Small intestine (tissue), 16 donors: ENCODE measurements at places on chromosomes 7 and 10. TPM values are rescaled to one million over a fixed set of nuclear protein-coding genes. Genes with fewer than 3 reads are reported as not detected.

DNA sequence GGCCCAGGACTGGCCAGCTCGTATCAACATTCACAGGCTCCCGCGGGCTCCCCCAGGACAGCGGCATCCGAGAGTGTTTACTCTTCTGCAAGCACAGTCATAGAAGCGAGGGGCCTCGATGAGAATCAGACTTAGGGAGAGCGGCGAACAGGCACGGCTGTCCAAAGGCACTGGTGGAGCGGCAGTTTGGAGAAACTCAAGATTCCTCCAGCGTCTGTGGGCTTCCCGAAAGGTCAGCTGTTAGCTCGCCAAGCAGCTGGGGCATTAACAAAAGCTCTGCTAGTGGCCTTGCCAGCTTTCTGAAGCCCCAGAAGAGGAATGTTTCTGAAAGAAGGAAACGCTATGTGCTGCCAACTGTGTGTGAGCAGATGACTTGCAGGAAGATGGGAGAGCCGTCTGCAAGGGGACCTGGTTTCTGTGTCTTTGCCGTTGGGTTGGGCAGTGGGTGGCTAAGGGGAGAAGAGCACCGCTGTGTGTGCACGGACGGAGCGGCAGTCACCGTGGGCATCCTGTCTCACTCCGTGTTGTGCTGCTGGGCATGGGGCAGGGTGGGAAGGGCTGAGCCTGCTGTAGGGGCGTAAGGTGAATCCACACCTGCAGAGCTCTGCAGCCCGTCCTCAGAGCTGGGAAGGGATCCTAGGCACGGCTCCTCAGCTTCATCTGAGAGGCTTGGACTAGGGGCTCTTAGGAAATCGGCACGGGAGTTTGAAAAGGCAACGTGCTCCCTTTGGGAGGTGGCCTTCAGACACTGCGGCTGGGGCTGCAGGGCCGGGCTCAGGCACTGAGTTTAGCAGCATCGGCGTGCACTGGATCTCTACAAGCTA is 42.1 kb downstream of the AMZ1 start:
- H3K36me3 ChIP-seq: no peaks in the 10 kb centered on the region
- H3K4me1 ChIP-seq: no peaks in the 10 kb centered on the region
- no peaks in the 10 kb centered on the region for H3K27me3 ChIP-seq
- no peak overlapping the region for H3K27ac ChIP-seq
- no peak overlapping the region for H3K4me3 ChIP-seq

DNA sequence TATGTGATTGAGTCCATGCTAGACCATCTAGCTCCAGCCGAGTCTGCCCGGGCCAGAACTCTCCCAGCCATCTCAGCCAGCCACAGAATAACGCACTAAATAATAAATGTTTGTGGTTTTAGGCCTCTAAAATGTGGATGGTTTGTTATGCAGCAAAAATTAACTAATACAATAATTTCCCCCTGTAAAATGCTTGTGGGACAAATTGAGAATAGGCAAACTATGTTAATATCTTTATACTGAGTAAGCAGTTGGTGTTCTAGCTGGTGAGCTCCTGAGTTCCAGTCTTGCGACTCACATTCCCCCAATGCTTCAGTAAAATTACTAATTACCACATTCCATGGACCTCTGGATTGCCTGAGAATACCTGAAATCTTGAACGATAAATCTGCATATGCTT is 316.8 kb upstream of the NFE2L3 start:
- peaks cover 6% of the 10 kb centered on the region for H3K4me1 ChIP-seq
- no peaks in the 10 kb centered on the region for H3K36me3 ChIP-seq
- no peak overlapping the region for H3K4me3 ChIP-seq
- no peak for DNase-seq

DNA sequence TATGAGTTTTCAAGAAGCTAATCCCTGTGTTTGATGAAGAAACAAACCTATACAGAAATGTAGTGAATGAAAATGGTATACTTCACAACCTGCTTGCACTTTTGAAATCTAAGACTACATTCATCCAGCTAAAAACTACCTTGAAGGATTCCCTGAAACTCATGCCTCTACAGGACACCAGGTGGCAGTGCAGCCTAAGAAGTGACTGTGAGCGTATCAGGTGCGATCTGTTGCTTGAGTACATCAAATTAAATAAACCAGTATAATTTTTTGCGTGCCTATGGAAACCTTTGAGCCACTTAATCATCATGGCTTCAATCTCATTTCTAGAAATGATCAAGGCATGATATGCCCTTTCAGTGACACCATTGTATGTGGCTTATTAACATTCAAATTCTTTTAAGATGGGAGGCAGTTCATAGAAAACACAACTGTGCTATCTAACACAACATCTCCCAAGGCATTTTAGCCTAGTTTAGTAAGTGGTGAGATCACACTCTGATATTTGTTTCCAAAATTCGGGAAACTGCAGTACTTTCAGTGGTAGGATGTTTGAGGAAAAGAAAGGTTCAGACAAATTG is 57.4 kb downstream of the PPP1R17 start:
- no peak overlapping the region for H3K27ac ChIP-seq
- H3K27me3 ChIP-seq: peaks cover 3% of the 10 kb centered on the region
- peak; percentile 76 for DNase-seq
- H3K36me3 ChIP-seq: no peaks in the 10 kb centered on the region
- H3K4me1 ChIP-seq: no peaks in the 10 kb centered on the region

DNA sequence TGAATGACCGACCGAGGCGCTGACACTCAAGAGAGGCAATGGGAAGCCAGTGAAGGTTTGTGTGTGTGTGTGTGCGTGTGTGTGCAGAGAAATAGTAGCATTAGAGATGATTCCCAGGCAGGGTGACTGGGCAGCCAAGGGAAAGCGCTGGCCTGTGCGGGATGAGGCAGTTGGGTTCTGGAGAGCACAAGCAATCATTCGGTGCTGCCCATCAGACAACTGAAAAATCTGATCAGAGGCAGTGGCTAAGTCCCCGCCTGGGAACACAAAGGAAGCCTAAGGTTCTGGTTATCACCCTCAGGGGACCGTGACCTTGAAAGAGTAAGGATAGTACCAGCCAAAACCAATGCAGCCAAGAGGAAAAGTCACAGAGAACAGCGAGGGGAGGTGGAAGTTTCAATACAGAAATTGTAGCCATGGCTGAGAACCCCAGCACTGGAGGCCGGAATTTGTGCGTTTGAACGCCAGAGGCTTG is 868 bp upstream of the PDCD4 start:
- H3K27ac ChIP-seq: peak overlapping the region; percentile 95
- H3K4me3 ChIP-seq: peak overlapping the region; percentile 93
- H3K27me3 ChIP-seq: no peaks in the 10 kb centered on the region
- no peak for DNase-seq
- H3K4me1 ChIP-seq: peaks cover 12% of the 10 kb centered on the region

GRCh38 chr10:73364964-73365363 is 6.3 kb upstream of the CFAP70 start:
- H3K27ac ChIP-seq: no peak overlapping the region
- DNase-seq: no peak
- H3K27me3 ChIP-seq: no peaks in the 10 kb centered on the region
- peaks cover 2% of the 10 kb centered on the region for H3K36me3 ChIP-seq

- no peak for DNase-seq
- H3K36me3 ChIP-seq: peaks cover 65% of the 10 kb centered on the region
These were observed 74.7 kb upstream of the CAMK2B start for GRCh38 chr7:44400033-44400511.

DNA sequence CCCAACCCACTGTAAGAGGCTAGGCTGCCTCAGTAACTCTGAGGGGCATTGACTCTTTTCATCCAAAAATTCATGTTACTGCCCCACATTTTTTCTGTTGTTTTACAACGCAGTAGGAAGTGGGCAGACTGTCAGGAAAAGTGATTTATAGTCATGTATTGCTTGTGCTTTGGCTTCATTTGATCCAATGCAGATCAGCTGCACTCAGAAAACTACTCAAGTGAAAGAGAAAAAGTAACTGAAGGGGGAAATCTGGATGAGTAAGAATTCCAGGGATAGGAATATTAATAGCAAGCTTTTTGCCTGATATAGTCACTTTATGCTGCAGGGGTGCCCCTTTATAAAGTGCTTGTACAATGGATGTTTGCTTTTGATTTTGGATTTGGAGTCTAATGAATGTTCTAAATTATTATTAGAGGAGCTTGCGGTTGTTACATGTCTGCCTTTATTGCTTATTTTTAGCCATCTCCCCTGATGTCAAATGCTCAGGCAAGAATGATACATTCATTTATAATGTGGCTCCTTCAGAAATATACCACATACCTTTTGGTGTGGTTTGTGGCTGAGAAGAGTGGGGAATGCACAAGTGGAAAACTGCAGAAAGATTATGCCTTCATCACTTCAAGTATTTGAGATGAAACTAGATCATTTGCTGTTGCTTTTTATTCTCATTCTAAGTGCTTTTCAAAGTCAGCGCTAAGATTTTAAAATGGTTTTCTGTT is 86.1 kb downstream of the EGFR start:
- H3K4me1 ChIP-seq: peaks cover 14% of the 10 kb centered on the region
- no peaks in the 10 kb centered on the region for H3K27me3 ChIP-seq
- no peak overlapping the region for H3K27ac ChIP-seq
- no peak for DNase-seq
- no peak overlapping the region for H3K4me3 ChIP-seq
- no peaks in the 10 kb centered on the region for H3K36me3 ChIP-seq

DNA sequence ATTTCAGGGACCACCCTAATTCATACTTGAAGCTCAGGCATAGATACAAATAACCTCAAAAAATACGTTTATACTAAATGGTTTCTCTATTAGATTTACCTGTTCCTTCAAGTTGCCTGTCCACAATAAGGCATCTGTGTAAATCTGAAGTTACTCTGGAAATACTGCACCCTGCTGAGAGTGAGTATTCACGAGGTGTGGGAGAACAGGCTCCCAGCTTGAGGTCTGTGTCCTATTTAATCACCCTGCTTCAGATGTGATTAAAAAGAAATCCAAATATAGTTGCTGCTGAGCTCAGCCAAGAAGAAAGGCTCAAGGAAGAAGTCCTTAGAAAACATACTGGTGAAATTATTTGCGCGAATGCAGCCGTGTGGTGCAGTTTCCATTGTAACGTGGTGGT is 136.8 kb downstream of the KLF6 start:
- H3K4me1 ChIP-seq: no peaks in the 10 kb centered on the region
- DNase-seq: no peak
- H3K4me3 ChIP-seq: no peak overlapping the region
- H3K36me3 ChIP-seq: no peaks in the 10 kb centered on the region

- H3K27ac ChIP-seq: peak overlapping the region; percentile 95
- H3K4me1 ChIP-seq: no peaks in the 10 kb centered on the region
- DNase-seq: peak; percentile 96
- peak overlapping the region; percentile 86 for H3K4me3 ChIP-seq
- no peaks in the 10 kb centered on the region for H3K36me3 ChIP-seq
These were observed 727 bp upstream of the PDSS1 start for GRCh38 chr10:26696786-26697162.

DNA sequence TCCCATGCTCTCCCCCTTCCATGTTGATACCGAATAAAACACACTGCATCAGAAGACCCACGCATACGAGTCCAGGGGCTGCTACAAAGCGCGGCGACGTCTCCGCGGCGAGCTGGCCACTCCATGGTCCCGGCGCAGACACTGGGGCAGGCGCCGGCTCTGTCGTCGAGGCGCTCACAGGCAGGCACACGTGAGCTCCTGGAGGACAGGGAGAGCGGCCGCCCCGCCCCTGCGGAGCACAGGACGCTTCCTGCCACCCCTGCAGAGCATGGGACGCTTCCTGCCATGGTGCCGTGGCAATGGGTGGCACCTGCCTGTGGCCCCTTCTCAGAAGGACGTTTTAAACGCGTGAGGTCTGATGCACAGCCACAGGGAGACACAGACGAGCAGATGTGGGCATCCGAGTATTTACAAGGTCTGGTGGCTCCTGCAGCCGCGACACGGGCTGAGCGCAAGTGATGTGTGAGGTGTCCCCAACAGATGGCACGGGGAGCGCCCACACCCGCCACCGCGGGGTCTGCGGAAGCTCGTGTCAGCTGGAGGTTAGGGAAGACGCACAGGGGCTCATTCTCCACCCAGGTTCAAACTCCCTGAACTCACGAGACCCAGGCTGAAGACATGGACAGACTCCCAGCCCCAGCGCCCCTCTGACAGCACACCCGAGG is 21.4 kb upstream of the GPR146 start:
- H3K4me3 ChIP-seq: no peak overlapping the region
- H3K36me3 ChIP-seq: no peaks in the 10 kb centered on the region
- H3K27me3 ChIP-seq: no peaks in the 10 kb centered on the region
- DNase-seq: no peak

DNA sequence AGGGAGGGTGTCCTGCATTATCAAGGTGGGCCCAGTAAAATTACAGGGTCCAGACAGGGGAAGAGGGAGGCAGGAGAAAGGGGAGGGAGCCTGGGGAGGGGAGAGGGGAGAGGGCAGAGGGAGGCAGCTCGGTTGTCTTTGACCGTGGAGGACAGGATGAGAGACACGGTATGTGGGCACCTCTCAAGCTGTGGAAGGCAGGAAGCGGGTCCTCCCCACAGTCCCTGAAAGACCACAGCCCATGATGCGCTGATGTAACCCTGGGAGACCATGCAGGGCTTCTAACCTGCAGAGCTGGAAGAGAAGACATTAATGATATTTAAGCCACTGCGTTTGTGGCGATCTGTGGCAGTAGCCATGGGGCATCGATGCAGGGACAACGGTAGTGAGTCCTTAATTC is 27.2 kb upstream of the MNX1 start:
- H3K36me3 ChIP-seq: no peaks in the 10 kb centered on the region
- H3K4me3 ChIP-seq: no peak overlapping the region
- H3K27me3 ChIP-seq: no peaks in the 10 kb centered on the region
- no peaks in the 10 kb centered on the region for H3K4me1 ChIP-seq
- no peak for DNase-seq

DNA sequence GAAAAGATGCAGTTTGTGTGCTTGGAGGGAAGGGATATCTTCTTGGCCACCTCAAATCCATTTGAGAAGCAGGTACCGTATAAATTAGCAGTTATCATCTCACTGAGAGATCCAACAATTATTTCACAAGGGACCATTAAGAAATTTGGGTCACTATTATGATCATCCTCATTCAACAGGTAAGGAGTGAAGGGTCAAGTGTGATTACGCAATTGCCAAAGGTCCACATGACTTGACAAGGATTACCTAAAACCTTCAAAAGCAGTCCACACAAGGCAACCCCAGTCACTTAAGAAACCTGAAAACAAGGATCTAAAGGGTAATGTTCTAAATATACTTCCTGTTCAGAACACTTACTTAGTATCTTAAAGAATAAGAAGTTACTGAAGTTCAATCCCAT is 27.4 kb downstream of the CCDC6 start:
- no peaks in the 10 kb centered on the region for H3K4me1 ChIP-seq
- no peaks in the 10 kb centered on the region for H3K27me3 ChIP-seq
- H3K4me3 ChIP-seq: no peak overlapping the region
- DNase-seq: no peak

- H3K4me1 ChIP-seq: no peaks in the 10 kb centered on the region
- H3K4me3 ChIP-seq: no peak overlapping the region
- H3K27me3 ChIP-seq: no peaks in the 10 kb centered on the region
These were observed 8.5 kb downstream of the CALML3 start for GRCh38 chr10:5533098-5533731.

TRIM50 gene
- polyA plus RNA-seq: not detected

FOXP2 gene
- polyA plus RNA-seq: 2.9 TPM

CXCL12 gene
- polyA plus RNA-seq: 8.9 TPM

CTBP2 gene
- 38.1 TPM for polyA plus RNA-seq

FAM237B gene
- not detected for polyA plus RNA-seq

SAMD9 gene
- polyA plus RNA-seq: 5.1 TPM

CLDN4 gene
- 115 TPM for polyA plus RNA-seq

ZMIZ1 gene
- 40.7 TPM for polyA plus RNA-seq

AHR gene
- 13.2 TPM for polyA plus RNA-seq

ADRB1 gene
- polyA plus RNA-seq: 0.54 TPM

RFC2 gene
- polyA plus RNA-seq: 12.2 TPM

CDNF gene
- 0.75 TPM for polyA plus RNA-seq

TMEM248 gene
- polyA plus RNA-seq: 24.9 TPM

SLC39A12 gene
- polyA plus RNA-seq: not detected

SLC25A40 gene
- polyA plus RNA-seq: 6.1 TPM
